ENCODE measurements at places on chromosomes 1 and 21.

DNA sequence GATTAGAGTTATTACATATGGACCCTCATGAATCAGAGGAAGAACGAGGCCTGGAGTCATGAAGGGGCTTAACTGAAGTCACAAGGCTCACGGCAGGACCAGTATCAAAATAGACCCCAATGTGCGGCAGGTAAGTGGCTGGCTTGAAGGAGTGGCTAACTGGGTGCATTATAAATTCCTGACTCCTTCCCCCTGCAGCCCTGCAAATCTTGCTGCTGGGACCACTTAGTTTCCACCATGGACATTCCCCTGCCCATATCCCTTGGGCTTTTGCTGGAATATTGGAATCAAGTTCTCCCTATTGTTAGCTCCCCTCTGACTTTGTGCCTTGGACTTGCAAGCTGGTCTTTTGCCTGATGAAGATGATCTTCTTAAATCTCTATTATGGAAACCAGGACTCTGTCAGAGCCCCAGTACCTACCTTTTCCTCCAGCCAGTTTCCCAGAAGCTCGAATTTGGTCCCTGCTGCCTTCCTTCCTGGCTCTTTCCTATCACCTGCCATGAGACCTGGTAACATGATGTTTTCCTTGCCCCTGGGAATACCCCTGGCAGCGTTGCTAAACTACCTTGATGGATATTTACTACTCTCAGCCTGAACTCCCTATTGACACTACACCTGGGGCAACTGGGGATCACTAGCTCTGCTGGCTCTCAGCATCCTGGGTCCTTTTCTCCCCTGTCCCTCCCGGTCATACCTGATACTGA lies 156.0 kb upstream of the JUN start:
- DNase-seq: no peak

DNA sequence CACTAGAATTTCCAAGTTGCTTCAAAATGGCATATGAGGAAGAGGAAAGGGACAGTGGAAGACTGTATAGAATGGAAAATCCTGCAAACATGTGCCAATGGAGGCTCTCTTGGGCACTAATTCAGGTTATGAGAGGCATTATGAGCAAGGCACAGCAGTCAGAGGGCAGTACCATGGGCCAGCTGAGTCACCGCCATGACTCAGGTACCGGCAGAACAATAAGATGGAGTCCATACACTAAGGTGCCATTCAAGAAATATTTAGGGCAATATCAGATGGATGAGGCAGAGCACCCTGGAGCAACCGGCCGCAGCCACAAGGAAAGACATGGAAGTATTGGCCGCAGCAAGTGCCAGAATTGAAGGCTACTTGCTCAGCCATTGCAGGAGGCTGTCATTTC lies 25.6 kb upstream of the VAV3 start:
- no peak for DNase-seq

- DNase-seq: no peak
These were observed 16.5 kb downstream of the TADA1 start for GRCh38 chr1:166859597-166859996.

GRCh38 chr1:198641501-198641900 lies 2.7 kb downstream of the PTPRC start:
- no peak for DNase-seq

DNA sequence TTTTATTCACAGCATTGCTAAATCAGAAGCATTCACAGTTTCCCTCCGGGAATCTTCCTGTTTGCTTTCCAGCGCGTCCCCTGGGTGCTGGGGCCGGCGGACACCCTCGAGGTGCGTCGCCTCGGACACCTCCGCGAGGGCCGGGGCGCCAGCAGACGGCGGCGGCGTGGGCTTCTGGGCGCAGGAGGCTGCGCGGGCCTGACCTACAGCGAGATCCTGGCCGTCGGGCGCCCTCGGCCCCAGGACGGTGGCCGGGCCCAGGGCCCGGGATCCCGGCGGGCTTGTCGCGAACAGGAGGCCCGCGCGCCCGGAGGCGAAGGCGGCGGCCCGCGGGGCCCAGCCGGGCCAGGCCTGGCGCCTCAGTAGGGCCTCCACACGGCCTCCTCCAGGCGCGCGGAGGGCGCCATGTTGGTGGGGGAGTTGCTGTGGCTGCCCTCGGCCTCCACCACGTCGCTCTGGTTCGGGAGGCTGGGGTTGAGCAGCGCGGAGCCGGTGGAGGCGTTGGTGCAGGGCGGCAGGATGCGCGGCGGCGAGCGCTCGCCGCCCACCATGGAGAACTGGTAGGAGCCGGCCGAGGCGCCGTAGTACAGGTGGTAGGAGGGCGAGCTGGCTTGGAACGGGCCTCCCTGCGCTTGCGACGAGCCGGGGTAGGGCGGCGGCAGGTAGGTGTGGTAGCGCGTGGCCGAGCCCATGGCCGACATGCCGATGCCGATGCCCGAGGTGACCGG lies 123.1 kb downstream of the CLIC6 start:
- DNase-seq: no peak

DNA sequence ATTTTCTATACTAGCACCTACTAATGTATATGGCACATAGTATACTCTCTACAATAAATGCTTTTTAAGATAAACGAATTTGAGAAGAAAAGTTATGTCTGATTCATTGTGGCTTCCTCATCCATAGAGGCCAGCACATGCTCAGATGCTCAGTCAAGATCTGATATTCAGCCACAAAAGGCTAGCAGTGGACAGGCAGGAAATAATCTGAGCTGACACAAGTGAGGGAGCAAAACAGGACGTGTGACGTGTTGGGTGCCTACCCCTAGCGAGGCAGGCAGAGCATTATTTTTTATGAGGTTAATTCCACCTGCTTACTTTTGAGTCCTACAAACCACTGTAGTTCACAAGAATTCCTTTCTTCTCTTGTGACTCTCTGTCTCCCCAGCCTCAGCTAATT lies 550.9 kb downstream of the SMYD3 start:
- no peak for DNase-seq

GRCh38 chr1:199756066-199756465 lies 271.4 kb upstream of the NR5A2 start:
- no peak for DNase-seq

DNA sequence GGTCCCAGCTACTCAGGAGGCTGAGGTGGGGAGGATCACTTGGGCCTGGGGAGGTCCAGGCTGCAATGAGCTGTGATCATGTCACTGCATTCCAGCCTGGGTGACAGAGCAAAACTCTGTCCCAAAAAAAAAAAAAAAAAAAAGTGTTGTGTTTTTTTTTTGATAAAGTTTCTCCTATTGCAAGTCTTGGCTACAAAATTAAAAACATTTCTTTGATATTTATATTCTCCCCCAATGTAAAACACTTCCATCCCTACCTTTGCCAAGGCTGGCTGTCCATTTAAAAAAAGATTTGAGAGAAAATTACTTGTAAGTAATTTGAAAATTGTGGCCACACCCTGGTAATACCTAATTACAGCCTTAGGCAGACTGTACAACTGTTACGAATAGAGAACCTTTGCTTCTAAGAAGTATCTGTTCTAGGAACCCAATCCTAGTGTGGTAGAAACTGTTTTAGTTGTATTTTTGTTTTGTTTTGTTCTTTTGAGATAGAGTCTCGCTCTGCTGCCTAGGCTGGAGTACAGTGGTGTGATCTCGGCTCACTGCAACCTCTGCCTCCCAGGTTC lies 11.2 kb downstream of the ZNF436 start:
- DNase-seq: no peak

DNA sequence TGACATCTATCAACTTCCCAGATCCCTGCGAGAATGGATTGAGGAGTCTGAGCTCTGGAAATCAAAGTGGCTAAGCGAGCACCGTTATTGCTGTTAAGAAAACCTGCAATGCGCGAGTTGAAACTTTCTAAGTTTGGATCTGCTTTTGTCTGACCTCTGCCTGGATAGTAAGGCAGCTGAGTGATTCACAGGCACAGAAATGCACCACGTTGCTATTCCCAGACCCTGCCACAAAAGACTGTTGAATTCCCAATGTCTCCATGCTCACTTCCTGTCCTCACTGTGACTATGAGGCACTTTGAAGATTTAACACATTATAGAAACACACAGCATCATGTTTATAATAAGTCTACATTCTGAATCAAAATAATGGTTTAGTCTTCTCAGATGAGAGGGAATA lies 27.1 kb upstream of the CNIH3 start:
- no peak for DNase-seq

All from tibial artery (tissue), 4 donors.